ENCODE measurements at places on chromosomes 16 and 17. TPM values are rescaled to one million over a fixed set of nuclear protein-coding genes. Genes with fewer than 3 reads are reported as not detected.

TNP2 gene
- total RNA-seq, result not detected

PPY gene
- not detected for total RNA-seq

ZNF19 gene
- 3.5 TPM for total RNA-seq

CDH5 gene
- total RNA-seq, result 2.9 TPM

KRTAP2-1 gene
- not detected for total RNA-seq

MAPK8IP3 gene
- 45.8 TPM for total RNA-seq

SPATA22 gene
- not detected for total RNA-seq

LHX1 gene
- 0.49 TPM for total RNA-seq

FKBP10 gene
- 270 TPM for total RNA-seq

FBXL19 gene
- 9.8 TPM for total RNA-seq

NOG gene
- total RNA-seq, result not detected

CTRB1 gene
- total RNA-seq, result not detected

FOXO3B gene
- 3.4 TPM for total RNA-seq

CALB2 gene
- 0.36 TPM for total RNA-seq

CACNA1H gene
- 2.7 TPM for total RNA-seq

SEPTIN1 gene
- total RNA-seq, result not detected

ADORA2B gene
- 19.3 TPM for total RNA-seq

MYH3 gene
- total RNA-seq, result 0.45 TPM

IL32 gene
- total RNA-seq, result 7.6 TPM

TSNAXIP1 gene
- 1.8 TPM for total RNA-seq

LGALS9 gene
- total RNA-seq, result 0.90 TPM

SLC47A1 gene
- 0.27 TPM for total RNA-seq

ABCA9 gene
- total RNA-seq, result 122 TPM

IRX3 gene
- 1.8 TPM for total RNA-seq

ODAD4 gene
- total RNA-seq, result 0.16 TPM

PHOSPHO1 gene
- 0.09 TPM for total RNA-seq

AANAT gene
- not detected for total RNA-seq

ACSM3 gene
- 0.65 TPM for total RNA-seq

GFAP gene
- not detected for total RNA-seq

GNG13 gene
- not detected for total RNA-seq

JPT1 gene
- total RNA-seq, result 71.1 TPM

TBX6 gene
- total RNA-seq, result 0.09 TPM

TBC1D3B gene
- 3.5 TPM for total RNA-seq

NOXO1 gene
- not detected for total RNA-seq

BEAN1 gene
- total RNA-seq, result 0.09 TPM

MLKL gene
- 10.8 TPM for total RNA-seq

CCL7 gene
- not detected for total RNA-seq

HOXB1 gene
- not detected for total RNA-seq

DPEP3 gene
- total RNA-seq, result not detected

ALDH3A1 gene
- not detected for total RNA-seq

SLC35G3 gene
- not detected for total RNA-seq

CCL22 gene
- not detected for total RNA-seq

TM4SF5 gene
- not detected for total RNA-seq

MPP3 gene
- 5.7 TPM for total RNA-seq

CIITA gene
- total RNA-seq, result 0.74 TPM

CRAMP1 gene
- 9.9 TPM for total RNA-seq

HSD17B1 gene
- total RNA-seq, result 4.7 TPM

RBL2 gene
- total RNA-seq, result 50.2 TPM

ZACN gene
- total RNA-seq, result not detected

HBZ gene
- not detected for total RNA-seq

Data from fibroblast of the aortic adventitia (primary cell).